NCI-H460 (cell line): ENCODE measurements at places on chromosomes 4 and X. TPM values are rescaled to one million over a fixed set of nuclear protein-coding genes. Genes with fewer than 3 reads are reported as not detected.

Gene ELMOD2
- 20.6 and 27.0 TPM in 2 replicates for total RNA-seq

- DNase-seq: no peak
Measured at GRCh38 chr4:17313194-17313593, 198.7 kb downstream of the QDPR start.

- DNase-seq: no peak
Measured at GRCh38 chr4:20698820-20699219, 1.4 kb upstream of the PACRGL start.

DNA sequence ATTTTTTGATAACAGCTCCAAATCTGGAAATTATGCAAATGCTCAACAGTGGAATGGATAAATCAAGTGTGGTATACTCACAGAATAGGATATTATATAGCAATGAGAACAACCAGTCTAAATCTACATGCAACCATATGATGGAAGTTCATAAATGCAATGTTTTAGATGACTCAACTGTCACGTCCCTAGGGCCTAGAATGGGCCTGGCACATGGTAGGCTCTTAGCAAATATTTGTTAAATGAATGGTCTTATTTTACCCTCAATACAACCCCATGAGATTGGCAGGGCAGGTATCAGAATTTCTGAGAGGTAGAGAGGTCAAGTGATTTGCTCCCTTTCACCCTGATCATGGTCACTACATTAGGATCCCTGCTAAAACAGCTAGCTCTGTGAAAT is 14.6 kb upstream of the NKX3-2 start:
- no peak for DNase-seq
